Stimulated activated CD8-positive, alpha-beta memory T cell treated with anti-CD3 and anti-CD28 coated beads, Interleukin-4, amount 100 ng/mL, for 1 hour (primary cell): ENCODE measurements at places on chromosomes 12 and 14.

- no peak for DNase-seq
Observed at GRCh38 chr12:108955225-108955835, 65.5 kb downstream of the SVOP start.

- peak; percentile 46 for DNase-seq
Observed at GRCh38 chr14:68968051-68968450, 11.1 kb downstream of the ACTN1 start.

DNA sequence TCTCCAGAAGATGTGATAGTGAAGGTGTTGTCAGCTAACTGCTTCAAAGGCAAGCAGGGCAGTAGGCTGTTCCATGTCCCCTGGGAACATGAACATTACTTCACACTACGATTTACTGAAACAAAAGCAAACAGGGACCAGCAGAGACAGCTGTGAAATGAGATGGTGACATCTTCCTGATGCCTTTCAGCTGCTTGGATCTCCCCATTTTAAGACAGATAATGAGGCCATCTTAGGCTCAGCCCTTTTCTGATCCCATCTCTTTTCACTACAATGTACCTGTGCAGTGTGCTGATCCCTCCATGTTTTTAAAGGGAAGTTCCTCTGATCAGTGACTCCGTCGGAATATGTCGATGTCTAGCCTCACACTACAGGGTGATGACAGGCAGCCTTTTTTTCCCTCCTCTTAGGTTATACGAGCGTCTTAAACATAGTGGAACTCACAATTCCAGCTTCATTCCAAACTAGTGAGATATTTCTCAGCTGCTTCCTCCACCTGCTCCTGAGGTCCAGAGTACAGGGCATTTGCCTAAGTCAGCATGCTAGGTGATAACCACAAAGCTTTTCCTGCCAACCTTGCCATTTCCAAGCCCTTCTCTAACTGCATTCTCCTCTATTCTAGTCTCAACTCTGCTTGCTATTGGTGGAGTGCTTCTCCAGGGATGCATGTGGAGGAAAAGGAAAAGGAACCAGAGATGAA lies 87.6 kb upstream of the EGLN3 start:
- DNase-seq = no peak

DNA sequence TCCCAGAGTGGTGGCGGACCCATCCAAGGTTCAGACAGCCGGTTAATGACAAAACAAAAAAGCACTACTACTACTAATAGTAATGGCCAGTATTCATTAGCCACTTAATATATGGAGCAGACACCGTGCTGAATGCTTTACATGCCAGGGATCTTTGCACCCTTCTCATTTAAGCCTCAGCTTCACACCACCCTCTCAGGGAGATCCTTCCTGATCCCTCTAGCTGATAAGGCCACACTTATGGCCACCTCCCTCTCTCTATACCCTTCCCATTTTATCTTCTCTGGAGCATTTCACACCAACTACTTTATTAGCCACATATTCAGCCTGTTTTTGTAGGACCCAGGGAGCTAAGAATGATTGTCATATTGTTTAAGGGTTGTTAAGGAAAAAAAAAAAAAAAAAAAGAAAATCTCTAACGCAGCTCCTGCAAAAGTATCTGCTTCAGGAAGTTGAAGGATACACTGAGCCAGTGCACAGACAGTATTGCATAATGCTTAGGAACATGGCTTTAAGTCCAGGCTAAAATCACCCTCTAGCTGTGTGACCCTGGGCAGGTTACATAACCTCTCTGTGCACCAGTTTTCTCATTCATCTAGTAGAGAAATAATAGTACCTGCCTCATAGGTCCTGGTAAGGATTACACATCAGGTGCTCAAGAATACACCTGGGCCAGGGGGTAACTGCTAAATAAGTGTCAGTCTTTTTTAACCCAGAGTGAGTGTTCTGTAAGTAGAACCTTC lies 29.4 kb downstream of the NUAK1 start:
- no peak for DNase-seq

DNA sequence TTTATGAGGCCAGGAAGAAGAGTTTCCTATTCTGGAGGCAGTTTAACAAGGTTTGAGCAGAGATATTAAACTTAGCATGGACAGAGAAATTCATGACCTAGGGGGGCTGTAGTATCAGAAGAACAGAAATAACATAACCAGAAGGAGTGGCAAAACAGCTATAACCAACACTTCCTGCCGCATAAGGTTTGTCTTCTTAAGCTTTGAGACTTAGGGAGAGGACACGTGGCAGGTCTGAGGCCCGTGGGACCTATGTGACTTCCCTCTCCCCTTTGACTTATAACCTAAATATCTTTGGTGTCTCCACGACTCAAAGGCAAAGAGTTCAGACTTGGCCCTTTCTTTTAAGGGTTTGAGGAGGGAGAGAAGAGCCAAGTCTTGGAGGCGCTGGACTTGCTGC lies 119.1 kb upstream of the PZP start:
- no peak for DNase-seq

- DNase-seq = no peak
Observed at GRCh38 chr14:60348211-60348610, 99.2 kb downstream of the PPM1A start.

GRCh38 chr14:90691627-90692026 lies 124.6 kb downstream of the TTC7B start:
- no peak for DNase-seq

- DNase-seq = peak; percentile 70
Observed at GRCh38 chr12:56630180-56630632, at the start of gene BAZ2A. Gene BAZ2A, minus strand, starts transcription at chr12:56630326. Its CDS starts 12,796 bp downstream, at chr12:56617530.

DNA sequence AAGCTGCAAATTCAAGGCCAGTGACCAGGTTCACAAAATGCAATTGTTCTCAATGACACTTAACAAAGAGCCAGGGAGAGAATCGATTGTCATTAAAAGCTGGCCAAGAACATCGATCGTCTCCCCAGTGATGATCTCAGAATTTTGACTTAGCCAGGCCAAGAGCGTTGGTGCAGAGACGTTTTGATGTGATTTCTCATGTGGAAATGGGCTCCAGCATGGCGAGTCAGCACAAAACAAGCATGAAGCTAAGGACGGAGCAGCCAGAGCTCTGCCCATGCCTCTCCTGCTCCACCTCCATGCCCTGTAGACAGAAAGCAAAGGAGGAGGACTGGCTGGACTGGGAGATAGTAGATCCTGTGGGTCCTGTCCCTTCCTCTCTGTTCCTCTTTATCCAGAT lies 270.8 kb downstream of the FOXN3 start:
- no peak for DNase-seq

DNA sequence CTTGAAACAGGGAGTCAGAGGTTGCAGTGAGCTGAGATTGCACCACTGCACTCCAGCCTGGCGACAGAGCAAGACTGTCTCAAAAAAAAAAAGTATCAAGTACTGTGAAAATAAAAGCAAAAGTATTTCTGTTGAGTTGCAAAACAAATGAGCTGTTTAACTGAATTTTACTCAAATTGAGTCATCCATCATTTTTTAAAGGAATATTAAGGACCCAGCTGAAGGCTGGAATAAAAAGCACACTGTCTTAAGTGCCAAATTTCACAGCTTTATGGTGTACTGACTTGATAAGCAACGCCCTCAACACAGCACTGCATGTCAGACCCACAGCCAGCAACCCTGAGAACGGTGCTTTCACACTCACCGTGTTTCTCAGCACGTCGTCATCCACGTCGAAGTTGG lies 57.9 kb downstream of the AMN start:
- no peak for DNase-seq

GRCh38 chr12:84964048-84964447 lies 51.4 kb upstream of the SLC6A15 start:
- no peak for DNase-seq

DNA sequence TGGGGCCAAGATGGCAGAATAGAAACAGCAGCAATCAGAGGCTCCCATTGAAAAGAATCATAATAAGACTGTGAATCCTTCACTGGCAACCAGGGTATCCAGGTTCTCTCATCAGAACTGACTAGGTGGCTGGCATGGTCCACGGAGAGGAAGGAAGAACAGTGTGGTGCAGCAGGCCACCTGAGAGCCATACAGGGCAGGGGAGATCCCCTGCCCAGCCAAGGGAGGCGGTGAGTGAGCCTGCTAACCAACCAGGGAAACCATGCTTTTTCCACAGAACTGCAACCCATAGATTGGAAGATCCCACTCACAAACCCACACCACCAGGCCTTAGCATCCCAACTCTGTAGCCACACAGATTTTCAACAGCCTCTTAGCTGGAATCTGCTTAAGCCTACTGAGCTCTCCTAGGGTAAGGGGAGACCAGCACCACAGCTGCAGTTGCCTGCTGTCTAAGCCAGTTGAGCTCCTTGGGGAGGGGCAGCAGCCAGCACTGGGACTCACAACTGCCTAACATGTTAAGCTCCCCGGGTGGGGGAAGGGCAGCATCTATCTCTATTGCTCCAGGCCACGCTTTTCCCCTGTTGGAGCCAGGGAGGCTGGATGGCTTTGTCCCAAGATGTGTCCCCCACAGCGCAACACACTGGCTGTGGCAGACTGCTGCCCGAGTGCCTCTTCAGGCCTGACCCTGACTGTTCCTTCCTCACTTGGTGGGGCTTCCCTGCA lies 342.6 kb upstream of the CCDC196 start:
- no peak for DNase-seq
